ENCODE measurements at places on chromosomes 4 and X.

GRCh38 chrX:151902813-151903591 lies 9.7 kb upstream of the MAGEA4 start:
- peak; percentile 25 for DNase-seq

- DNase-seq, result no peak
Observed at GRCh38 chr4:53821179-53821851, 230.0 kb upstream of the LNX1 start.

GRCh38 chr4:182022909-182023308 lies 220.3 kb upstream of the TENM3 start:
- no peak for DNase-seq

GRCh38 chr4:87120010-87120409 lies 100.4 kb downstream of the KLHL8 start:
- no peak for DNase-seq

DNA sequence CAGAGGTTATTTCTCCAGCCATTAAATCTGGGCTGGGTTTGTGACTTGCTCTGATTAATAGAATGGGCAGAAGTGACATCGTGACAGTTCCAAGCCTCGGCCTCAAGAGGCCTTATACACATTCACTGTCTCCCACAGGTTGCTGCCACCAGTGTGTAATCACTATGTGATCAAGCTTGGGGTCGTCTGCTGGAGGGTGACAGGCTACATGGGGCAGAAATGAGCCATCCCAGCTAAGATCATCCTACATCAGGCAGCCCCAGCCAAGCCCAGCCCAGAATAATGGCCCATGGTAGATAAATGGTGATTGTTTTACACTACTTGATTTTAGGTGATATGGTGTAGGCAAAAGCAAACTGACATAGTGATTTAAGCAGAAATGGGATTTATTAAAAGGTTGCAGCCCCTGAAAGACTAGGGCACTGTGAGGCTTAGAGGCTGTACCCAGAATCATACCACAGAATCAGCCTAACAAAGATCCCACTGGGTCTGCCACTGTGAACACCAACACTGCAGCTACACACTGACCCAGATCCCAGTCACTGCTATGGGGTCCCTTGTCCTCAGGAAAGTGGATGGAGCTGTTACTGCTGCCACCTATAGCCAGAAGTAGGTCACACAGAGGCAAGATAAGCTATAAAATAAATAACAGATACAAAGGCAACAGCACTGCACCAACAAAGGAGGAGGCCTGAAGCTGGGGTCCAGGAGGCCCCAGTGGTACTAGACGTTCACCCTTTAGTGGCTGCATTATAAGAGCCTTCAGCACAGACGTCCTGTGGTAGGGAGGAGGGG lies 159.6 kb upstream of the RBPJ start:
- peak; percentile 65 for DNase-seq

DNA sequence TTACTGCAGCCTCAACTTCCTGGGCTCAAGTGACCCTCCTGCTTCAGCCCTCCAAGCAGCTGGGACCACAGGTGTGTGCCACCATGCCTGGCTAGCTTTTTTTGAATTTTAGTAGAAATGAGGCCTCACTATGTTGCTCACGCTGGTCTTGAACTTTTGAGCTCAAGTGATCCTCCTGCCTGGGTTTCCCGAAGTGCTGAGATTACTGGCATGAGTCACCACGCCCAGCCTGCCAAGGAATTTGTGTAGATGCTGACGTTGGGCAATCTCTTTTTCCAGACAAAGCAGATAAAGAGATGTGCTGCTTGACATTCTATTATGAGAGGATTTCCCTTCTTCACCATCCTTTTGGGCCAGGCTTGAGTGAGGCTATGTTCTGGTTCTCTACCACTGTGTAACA lies 254.5 kb upstream of the RPS6KA3 start:
- no peak for DNase-seq

- DNase-seq, result no peak
Observed at GRCh38 chrX:66009231-66009845, 30.5 kb downstream of the VSIG4 start.

- no peak for DNase-seq
Observed at GRCh38 chr4:152321923-152322322, 214.0 kb downstream of the FBXW7 start.

DNA sequence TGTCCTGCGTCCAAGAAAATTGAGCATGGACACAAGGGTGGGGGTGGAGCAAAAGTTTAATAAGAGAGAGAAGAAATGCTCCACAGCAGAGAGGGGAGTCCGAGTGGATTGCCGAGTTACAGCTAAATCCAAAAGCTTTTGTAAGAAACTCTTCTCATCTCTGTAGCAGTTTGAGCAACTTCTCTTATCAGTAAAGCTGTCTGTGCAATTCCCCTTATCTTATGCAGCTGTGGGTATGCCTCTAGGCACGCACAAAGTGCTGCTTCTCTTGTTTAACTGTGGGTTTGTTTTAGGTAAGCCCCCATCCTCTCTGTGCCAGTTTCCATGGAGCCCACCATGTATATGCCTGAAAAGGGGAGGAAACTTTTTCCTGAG lies 44.8 kb downstream of the HMGB2 start:
- peak; percentile 51 for DNase-seq

- DNase-seq, result no peak
Observed at GRCh38 chr4:158071931-158072330, 100.9 kb downstream of the GASK1B start.

- DNase-seq, result no peak
Observed at GRCh38 chrX:44903830-44904530, 31.0 kb downstream of the KDM6A start.

- DNase-seq, result no peak
Observed at GRCh38 chrX:34734383-34734782, 77.3 kb upstream of the TMEM47 start.

DNA sequence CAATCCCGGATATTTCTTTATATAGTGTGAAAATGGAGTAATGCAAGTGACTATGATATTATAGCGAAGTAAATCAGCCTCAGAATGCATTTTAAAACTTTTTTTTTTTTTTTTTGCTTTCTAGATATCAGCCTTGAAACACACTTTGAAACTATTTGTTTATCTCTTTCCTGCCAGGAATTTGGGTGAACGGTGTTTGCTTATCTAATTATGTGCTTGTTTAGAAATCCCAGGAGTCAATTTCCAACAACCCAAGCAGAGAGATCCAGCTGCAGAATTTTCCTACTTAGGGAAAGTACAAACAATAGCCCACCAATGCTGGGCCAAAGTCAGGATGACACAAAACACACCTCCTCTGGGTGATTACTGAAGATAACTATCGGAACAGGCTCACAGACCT lies 958.8 kb downstream of the PCDH18 start:
- DNase-seq, result no peak

GRCh38 chr4:9685692-9686091 lies 95.7 kb upstream of the DRD5 start:
- DNase-seq, result no peak

DNA sequence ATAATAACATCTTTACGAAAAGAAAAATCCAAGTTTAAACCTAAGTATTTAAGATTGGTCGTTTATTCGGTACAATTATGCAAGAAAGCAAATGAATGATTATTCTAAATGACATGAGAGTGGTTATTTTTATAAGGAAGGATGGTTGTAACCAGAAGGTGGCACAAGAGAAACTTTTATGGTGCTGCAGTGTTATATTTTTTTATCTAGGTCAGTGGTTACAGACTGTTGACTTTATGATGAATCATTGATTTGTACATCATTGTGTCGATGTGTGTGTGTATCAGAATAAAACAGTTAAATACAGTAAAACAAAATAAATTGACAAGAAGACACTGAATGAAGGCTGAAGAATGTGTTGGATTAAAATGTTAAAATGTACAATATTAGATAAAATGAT lies 9.8 kb downstream of the DCAF8L2 start:
- DNase-seq, result no peak

DNA sequence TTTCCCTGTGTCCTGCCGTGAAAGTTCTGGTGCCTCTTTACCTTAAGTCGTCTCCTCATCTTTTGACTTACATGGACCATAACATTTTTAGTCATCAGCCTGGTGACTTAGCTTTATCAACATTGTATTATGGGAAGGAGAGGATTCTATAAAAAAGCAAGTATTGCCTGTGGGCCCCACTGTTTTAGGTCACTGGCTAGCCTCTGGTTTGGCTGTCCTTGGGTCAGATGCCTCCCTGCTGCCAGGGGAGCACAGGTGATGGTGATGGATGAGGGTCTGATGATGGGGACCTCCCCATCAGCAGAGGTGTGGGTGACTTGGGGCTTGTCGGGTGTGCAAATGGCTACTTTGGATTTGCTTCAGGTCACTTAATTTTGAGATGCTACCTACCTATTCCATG lies 51.8 kb downstream of the FAM193A start:
- DNase-seq, result no peak

GRCh38 chrX:43718546-43718945 lies 62.4 kb downstream of the MAOA start:
- DNase-seq, result no peak

- no peak for DNase-seq
Observed at GRCh38 chr4:40675166-40675565, 45.5 kb upstream of the RBM47 start.

- no peak for DNase-seq
Observed at GRCh38 chrX:46298821-46299220, 246.4 kb downstream of the ZNF674 start.
